ENCODE measurements at places on chromosomes 4 and X.

GRCh38 chrX:77528034-77528433 lies 80.8 kb downstream of the FGF16 start:
- no peak for DNase-seq

DNA sequence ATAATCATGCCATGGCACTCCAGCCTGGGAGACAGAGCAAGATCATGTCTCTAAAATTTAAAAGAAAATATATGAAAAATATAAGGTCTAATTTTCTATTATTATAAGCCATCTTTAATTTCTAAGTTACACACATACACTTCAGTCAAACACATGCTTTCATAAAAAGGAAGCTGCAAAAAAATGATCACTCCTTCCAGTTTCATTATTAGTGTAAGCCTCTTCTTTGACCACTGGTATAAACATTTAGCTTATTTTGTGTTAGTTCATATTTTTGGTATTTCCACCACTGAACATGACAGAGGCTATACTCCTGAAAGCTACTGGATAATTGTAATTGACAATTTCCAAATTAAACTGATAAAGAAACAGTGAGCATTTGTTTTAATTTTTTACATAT lies 163.3 kb upstream of the USP38 start:
- no peak for DNase-seq

- DNase-seq, result peak; percentile 85
Observed at GRCh38 chr4:151184523-151185458, 85.4 kb downstream of the RPS3A start.

- DNase-seq, result peak; percentile 38
Observed at GRCh38 chr4:153466081-153466948, at the start of gene TMEM131L. Gene TMEM131L (plus strand): TSS chr4:153466360. CDS start chr4:153466398, 38 bp downstream.

GRCh38 chrX:134101636-134102035 lies 116.2 kb upstream of the GPC3 start:
- no peak for DNase-seq

- peak; percentile 39 for DNase-seq
Observed at GRCh38 chrX:119753639-119754257, 4.6 kb upstream of the SOWAHD start.

DNA sequence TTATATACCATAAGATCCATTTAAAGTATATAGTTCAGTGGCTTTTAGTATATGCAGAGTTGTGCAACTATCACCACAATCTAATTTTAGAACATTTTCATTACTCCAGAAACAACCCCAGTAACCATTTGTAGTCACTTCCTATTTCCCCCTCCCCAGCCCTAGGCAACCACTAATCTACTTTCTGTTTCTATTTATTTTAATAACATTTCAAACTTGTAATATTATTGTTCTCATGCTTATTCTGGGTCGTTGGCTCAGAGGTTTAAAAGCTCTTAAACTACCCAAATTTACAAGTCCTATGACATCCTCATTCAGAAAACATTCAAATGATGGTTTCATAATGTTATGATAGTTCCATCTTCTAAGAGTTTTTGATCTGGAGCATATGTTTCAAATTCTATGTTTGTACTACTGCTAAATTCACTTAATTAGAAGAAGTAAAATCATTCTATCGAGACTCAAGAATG lies 18.4 kb downstream of the XIAP start:
- DNase-seq, result no peak

GRCh38 chrX:112834031-112834845 lies 6.4 kb downstream of the AMOT start:
- DNase-seq, result peak; percentile 1

Measured in brain microvascular endothelial cell (primary cell).